ENCODE measurements at places on chromosomes 12 and 14.

GRCh38 chr12:108642899-108643654, 9.4 kb upstream of the SELPLG start:
- DNase-seq, result no peak

GRCh38 chr12:117875744-117876435, 92.9 kb downstream of the KSR2 start:
- DNase-seq, result no peak

DNA sequence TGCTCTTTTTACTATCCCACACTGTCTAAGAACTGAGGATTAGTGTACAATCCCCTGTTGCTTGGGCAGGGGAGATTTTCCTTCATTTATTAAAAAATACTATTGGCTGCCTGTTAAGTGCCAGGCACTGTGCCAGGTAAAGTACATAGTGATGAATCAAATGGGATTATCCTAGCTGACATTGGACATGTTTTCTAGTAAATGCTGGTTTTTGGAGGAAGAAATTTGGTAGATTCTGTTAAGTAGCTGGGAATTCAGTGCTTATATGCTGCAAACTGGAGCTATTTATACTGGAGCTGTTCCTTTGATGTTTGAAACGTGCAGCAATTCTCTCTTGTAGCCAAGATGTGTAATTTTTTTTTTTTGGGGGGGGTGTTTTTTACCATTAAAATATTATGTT, 299.6 kb downstream of the EMP1 start:
- no peak for DNase-seq

DNA sequence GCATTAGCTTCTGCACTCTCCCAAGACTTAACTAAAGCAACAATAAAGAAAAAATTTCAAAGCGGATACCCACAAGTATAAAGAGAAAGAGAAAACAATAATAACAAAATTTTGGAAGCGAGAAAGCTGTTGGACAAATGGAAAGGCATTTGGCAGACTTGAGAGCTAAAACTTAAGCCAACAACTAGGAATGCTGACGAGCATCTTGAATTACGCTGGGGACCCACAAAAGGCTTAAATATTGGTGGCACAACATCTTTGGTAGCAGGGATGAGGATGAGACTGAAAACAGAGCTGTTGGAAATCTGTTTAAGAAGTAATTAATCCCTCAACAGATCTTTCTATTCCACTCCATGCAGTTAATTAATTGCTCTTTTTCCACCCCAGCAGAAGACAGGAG, 49.8 kb downstream of the LLPH start:
- DNase-seq, result no peak

DNA sequence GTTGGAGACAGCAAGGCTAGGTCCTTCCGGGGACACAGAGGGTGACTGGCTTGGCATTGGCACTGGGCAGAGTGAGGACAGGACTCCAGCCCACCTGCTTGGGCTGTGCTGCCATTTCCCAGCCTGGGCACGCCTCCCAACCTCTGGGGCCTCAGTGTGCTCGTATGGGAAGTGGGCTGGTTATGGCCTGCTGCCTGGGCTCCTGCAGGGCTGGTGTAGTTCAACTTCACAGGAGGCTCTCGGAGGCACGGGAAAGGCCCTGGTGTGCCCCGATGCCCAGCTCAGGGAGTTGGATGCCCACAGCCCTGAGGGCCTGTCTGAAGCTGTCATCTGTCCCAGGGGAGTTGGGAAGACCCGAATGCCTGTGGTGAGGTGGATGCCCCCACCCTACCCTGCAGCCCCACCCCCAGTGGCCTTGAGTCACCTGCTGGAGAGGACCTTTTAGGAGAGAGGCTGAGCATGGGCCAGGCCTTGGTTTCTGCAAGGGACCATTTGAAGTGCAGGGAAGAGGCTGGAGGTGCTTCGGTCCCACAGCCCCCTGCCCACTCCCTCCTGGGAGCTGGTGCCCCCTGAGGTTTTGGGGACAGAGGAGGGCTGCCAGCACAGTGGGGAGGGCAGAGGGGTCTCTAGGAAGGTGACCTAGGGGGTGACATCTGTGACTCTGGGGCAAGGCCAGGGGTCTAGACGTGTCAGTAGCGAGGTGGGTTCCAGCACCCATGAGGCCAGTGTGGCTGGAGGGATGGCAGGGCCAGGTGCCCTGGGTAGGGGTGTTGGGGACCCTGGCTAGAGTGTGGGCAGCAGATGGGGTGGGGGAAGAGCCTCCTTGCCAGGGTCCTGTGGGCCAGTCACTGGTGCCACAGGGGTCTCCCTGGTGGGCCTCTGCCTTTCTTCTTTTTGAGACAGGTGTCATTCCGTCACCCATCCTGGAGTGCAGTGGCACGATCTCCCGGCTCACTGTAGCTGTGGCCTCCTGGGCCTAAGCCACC, 9.1 kb downstream of the ULK1 start:
- DNase-seq, result peak; percentile 20

GRCh38 chr14:77782202-77782601, 17.7 kb upstream of the ADCK1 start:
- no peak for DNase-seq

- no peak for DNase-seq
Observed at GRCh38 chr14:51715742-51716141, 64.0 kb downstream of the FRMD6 start.

DNA sequence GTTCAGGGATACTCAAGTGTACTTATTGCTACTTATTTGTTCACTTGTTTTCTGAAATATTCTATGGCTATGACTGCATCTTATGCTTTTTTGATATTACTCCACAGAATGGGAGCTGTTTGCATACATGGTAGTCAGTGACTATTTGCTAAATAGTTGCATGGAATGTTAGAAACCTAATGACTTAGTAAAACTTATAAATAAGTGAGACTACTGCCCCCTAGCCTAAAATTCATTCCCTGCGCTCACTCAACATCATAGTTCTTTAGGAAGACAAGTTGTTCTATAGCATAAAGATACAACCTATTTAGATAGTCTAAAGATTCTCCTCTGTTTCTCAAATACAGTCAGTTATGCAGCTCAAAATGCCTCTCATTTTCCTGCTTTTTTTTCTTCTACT, 305.5 kb downstream of the CEP128 start:
- no peak for DNase-seq

DNA sequence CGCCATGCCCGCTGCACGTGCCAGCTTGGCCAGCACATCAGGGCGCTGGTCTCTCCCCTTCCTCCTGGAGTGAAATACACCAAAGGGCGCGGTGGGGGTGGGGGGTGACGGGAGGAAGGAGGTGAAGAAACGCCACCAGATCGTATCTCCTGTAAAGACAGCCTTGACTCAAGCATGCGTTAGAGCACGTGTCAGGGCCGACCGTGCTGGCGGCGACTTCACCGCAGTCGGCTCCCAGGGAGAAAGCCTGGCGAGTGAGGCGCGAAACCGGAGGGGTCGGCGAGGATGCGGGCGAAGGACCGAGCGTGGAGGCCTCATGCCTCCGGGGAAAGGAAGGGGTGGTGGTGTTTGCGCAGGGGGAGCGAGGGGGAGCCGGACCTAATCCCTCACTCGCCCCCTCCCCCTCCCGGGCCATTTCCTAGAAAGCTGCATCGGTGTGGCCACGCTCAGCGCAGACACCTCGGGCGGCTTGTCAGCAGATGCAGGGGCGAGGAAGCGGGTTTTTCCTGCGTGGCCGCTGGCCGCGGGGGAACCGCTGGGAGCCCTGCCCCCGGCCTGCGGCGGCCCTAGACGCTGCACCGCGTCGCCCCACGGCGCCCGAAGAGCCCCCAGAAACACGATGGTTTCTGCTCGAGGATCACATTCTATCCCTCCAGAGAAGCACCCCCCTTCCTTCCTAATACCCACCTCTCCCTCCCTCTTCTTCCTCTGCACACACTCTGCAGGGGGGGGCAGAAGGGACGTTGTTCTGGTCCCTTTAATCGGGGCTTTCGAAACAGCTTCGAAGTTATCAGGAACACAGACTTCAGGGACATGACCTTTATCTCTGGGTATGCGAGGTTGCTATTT, 914 bp upstream of the CCND2 start:
- DNase-seq, result no peak

- no peak for DNase-seq
Observed at GRCh38 chr12:100324498-100324897, 32.4 kb upstream of the SLC17A8 start.

- no peak for DNase-seq
Observed at GRCh38 chr14:99125113-99125512, 146.9 kb downstream of the BCL11B start.

GRCh38 chr12:123391546-123392343, 7.8 kb downstream of the KMT5A start:
- DNase-seq, result no peak

- DNase-seq, result no peak
Observed at GRCh38 chr12:19198272-19198671, 68.7 kb downstream of the PLEKHA5 start.

DNA sequence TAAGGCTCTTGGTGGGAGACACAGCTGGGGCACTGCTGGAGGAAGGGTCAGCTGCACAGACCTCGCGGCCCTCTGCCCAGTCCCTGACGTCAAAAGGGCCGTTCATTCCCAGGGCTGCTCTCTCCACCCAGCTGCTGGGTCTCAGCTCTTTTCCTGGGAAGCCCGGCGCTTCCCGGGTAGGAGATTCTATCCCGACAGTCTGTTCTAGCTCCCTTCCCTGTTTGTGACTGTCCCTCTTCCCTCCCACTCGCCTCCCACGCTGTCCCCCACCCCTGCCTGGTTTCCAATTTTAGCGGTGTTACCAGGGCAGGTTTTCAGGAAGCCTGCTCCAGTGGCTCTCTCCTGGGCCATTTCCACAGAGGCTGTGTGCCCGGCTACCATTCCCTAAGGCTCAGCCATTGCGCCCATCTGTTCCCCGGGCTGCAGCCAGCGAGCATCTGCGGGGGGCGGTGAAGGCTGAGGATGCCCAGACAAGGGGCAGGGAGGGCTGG, 186.6 kb downstream of the CACNA1C start:
- DNase-seq, result no peak

DNA sequence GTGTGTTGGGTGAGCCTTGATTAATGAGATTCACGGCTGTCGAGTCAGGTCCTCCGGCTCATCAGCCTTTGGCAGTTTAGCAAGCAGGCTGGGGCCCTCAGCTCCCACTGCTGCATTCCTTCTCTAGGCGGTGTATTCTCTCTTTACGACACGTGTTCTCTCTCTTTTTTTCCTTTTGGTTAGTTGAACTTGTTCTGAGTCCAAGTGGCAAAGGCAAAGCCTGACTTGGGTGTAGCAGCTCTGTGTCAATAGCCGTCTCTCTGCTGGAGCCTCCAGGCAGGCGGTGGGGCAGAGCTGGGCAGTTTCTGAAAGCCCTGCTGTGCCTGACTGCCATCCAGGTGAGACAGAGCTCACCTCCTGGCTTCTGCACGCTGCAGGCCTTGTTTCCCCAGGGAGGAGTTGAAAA, 46.6 kb downstream of the SUSD6 start:
- DNase-seq, result no peak

DNA sequence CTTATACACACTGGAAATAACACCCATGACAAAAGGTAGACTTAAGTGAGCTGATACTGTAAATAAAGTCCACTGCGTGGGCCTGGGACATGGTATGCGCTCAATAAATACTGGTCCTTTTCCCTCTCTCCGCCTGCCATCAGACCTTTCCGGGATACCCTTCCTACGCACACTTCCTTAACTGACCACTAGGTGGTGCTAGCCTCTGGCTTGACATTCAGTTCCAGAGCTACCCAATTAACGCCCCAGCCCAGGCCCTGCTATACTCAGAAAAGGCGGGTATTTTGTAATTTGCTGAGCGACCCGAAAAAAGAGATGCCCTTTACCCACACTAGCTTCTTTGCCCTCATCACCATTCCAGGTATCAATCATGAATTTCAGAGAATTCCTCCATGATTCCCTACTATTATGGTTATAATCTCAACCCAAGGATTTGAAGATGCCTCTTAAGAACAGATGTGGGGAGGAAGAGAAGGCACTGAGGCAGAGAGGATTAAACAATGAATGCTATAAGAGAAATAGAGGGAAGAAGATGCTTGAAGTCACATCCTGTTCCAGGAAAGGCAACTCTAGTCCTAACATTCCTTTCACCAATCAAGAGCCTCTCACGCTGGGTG, 3.9 kb upstream of the LRP1 start:
- no peak for DNase-seq

DNA sequence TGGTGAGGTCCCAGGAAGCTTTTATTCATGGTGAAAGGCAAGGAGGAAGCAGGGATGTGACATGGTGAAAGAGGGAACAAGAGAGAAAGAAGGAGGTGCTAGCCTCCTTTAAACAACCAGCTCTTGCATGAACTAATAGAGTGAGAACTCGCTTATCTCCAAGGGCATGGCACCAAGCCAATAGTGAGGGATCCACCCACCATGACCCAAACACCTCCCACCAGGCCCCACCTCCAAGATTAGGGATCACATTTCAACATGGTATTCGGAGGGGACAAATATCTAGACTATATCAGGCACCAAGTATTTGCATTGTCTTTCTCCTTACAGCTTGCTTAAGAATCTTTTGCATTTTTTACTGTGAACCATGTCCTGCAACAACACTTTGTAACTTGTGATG, 91.9 kb upstream of the DHRS4 start:
- no peak for DNase-seq

DNA sequence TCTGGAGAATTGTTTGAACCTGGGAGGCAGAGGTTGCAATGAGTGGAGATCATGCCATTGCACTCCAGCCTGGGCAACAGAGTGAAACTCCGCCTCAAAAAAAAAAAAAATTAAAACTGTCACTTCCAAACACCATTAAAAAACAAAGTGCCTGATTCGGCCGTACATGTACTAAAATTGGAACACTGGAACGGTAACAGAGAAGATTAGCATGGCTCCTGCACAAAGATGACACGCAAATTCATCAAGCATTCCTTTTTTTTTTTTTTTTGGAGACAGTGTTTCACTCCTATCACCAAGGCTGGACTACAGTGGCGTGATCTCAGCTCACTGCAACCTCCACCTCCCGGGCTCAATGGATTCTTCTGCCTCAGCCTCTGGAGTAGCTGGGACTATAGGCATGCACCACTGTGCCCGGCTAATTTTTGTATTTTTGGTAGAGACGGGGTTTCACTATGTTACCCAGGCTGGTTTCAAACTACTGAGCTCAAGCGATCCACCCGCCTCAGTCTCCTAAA, 40.2 kb upstream of the SINHCAF start:
- no peak for DNase-seq

GRCh38 chr14:32090686-32091085, 13.6 kb downstream of the ARHGAP5 start:
- DNase-seq, result no peak

- peak; percentile 69 for DNase-seq
Observed at GRCh38 chr12:13000925-13001774, 1.1 kb upstream of the HEBP1 start.

DNA sequence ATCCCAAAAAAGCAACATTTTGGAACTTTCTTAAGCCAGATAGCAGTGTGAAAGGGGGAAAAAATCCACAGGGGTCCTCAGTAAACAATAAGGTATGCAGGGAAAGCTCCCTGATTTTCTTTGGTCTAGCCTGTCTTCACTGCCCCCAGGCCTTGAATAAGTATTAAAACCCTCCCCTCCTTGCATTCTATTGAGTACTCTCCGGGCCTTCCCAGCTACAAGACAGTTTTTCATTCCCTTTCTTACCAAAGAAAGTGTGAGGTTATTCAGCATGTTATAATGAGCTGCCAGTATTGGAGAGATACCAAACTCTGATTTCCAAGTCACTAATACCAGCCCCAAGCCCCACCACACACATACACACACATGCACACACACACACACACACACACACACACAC, 59.8 kb upstream of the KIF21A start:
- DNase-seq, result no peak

All from 8988T (cell line).